ENCODE measurements at places on chromosomes 3 and 15. TPM values are rescaled to one million over a fixed set of nuclear protein-coding genes. Genes with fewer than 3 reads are reported as not detected.
A peak's percentile ranks its signal among the peaks of the same experiment; 100 is the strongest.

ACTRT3 gene
- 0.42 TPM for polyA plus RNA-seq

DNA sequence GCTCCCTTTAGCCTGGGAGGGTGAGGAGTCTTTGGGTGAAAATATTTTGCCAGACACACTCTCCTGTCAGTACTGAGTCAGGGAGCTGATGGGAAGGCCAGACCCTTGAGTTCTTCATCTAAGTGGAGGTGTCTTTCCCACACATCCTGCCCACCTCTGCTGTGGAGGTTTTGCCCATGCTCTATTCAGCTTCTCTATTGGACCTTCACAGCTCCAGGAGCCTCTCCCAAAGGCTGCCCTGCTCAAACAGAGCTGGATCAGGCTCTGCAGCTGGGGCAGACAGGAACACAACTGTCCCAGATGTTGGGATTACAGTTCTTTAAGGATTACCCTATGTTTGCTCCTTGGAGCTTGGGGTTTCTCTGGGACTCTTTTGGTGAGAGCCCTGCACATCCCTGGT lies 77.9 kb downstream of the SPSB4 start:
- H3K4me3 ChIP-seq, result no peak overlapping the region
- H3K36me3 ChIP-seq, result no peaks in the 10 kb centered on the region
- H3K27me3 ChIP-seq, result peaks cover 18% of the 10 kb centered on the region
- no peak overlapping the region for H3K27ac ChIP-seq

GRCh38 chr15:34349769-34350168 lies 6.7 kb downstream of the NUTM1 start:
- peaks cover 3% of the 10 kb centered on the region for H3K36me3 ChIP-seq
- no peak overlapping the region for H3K27ac ChIP-seq
- no peak overlapping the region for H3K4me3 ChIP-seq
- no peak for DNase-seq

TIMP4 gene
- not detected for polyA plus RNA-seq

DNA sequence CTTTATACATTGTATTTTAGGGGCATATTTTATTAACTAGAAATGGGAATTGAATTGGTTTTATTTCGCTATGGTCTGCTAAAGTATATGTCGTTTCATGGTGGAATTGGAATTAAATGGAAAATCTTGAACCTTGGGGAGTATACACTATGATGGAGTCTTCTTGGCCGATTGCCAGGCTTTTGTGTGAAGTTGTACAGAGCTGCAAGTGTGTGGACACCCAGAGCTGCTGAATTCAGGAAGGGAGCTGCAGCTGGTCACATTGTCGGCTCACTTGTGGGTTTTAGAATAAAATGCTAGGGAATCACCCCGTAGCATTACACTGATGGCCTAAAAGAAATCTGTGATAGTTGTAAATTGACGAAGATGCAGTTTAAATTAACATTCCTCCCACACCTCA lies 35.1 kb downstream of the USP3 start:
- no peak overlapping the region for H3K27ac ChIP-seq
- no peak overlapping the region for H3K4me3 ChIP-seq
- H3K36me3 ChIP-seq, result peaks cover 7% of the 10 kb centered on the region
- DNase-seq, result no peak
- H3K27me3 ChIP-seq, result no peaks in the 10 kb centered on the region
- peaks cover 35% of the 10 kb centered on the region for H3K4me1 ChIP-seq

DNA sequence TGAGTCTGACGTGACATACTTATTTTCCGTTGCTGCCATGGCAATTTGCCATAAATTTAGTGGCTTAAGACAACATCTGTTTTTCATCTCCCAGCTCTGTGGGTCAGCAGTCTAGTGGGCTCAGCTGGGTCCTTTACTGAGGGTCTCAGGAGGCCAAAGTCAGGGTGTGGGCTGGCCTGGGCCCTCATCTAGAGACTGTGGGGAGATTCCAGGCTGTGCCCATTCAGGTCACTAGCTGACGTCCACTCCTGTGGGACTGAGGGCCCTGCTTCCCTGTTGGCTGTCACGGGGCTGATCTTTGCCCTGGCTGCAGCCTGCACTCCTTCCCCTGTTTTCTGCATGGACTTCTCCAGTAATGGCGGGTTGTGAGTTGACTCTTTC lies 19.1 kb downstream of the FGD5 start:
- H3K36me3 ChIP-seq, result no peaks in the 10 kb centered on the region
- no peak overlapping the region for H3K27ac ChIP-seq
- H3K4me1 ChIP-seq, result no peaks in the 10 kb centered on the region
- H3K27me3 ChIP-seq, result peaks cover 9% of the 10 kb centered on the region
- no peak overlapping the region for H3K4me3 ChIP-seq
- DNase-seq, result no peak

CLDN18 gene
- polyA plus RNA-seq, result not detected

ZBTB38 gene
- 68.1 TPM for polyA plus RNA-seq

DNA sequence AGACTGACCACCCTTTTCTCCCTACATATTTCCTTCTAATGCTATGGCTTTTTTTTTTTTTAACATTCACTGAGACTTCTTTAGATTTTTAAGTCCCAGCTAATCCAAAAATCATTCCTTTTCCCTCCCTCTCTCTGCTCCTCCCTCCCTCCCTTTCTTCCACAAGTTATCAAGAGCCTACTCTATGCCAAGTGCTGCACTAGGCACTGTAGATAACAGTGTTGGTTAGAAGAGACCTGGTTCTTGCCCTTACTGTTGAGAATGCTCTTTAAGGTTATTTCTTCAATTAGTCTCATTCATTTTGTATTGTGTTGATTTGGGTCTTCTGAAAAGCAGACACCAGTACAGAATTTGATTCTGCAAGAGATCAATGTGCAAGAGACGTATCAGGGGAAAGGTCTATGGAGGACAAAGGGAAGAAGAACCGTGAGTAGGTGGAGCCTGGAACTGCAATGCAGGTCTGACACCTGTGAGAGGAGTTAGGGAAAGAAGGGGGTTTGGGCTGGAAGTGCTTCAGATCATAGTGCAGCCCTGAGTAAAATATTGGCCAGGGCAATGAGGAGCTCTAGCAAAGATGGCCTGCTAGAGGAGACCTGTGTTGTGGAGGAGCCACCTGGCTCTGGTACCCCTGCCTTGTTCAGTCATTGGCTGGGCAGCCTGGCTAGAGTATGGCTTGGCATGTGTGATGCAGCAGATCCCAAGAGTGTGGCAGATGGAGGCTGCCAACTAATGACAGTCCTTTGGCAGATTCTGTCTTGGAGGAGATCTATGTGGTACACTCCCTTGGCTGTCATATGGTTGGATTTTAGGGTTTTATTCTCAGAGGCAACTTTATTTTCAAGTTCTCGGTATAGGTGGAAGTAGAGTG lies 9.7 kb upstream of the PCOLCE2 start:
- no peak overlapping the region for H3K4me3 ChIP-seq
- H3K36me3 ChIP-seq, result no peaks in the 10 kb centered on the region
- H3K27me3 ChIP-seq, result peaks cover 4% of the 10 kb centered on the region
- H3K4me1 ChIP-seq, result no peaks in the 10 kb centered on the region

- DNase-seq, result no peak
- no peaks in the 10 kb centered on the region for H3K27me3 ChIP-seq
- no peak overlapping the region for H3K4me3 ChIP-seq
- H3K36me3 ChIP-seq, result peaks cover 20% of the 10 kb centered on the region
Observed at GRCh38 chr3:66236281-66236680, 15.5 kb downstream of the SLC25A26 start.

- H3K4me3 ChIP-seq, result no peak overlapping the region
- no peak for DNase-seq
- peaks cover 11% of the 10 kb centered on the region for H3K4me1 ChIP-seq
- no peaks in the 10 kb centered on the region for H3K36me3 ChIP-seq
- no peak overlapping the region for H3K27ac ChIP-seq
Observed at GRCh38 chr3:46082849-46083248, 55.6 kb upstream of the XCR1 start.

DNA sequence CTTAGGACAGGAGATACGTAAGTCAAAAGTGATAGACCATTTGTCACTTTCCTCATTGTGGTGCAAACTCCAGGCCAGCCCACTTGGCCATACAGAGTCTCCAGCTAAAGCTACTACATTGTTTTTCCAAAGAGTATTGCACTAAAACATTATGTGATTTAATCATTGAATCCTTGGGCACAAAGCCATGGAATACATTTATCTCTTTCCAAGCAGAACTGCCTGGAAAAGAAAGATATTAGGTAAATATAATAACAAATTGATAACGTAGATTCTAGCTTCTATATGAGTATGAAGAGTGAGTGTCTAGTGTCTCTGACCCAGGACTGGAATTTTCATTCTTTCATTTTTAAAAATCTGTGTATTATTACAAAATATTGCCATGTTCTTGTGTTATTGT lies 863.7 kb upstream of the SEMA6D start:
- H3K27ac ChIP-seq, result no peak overlapping the region
- H3K4me3 ChIP-seq, result no peak overlapping the region
- no peaks in the 10 kb centered on the region for H3K36me3 ChIP-seq
- no peak for DNase-seq
- H3K4me1 ChIP-seq, result no peaks in the 10 kb centered on the region

GOLGA6L7 gene
- polyA plus RNA-seq, result not detected

DNA sequence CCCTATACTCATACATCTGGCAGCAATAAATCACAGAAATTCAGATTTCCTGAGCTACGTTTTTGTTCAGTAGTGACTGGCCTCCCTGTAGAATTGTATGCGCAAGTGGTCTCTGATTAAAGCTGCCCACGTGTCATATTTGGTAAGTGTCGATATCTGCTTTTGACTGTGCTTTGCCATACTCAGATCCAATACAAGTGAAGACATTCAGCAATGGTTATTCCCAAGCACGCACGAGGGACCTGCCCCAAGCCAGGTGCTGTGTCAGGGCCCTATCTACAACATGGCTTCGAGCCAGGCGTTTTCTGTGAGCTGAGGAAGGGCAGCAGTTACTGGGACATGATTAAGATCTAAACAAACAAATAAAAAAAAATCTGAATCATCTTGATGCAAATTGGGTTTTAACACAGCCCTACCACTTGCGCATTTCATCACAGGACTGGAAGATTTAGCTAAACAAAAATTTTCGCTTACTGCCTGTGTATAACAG lies 47.2 kb upstream of the ICE2 start:
- peak overlapping the region; percentile 93 for H3K27ac ChIP-seq
- no peaks in the 10 kb centered on the region for H3K27me3 ChIP-seq
- H3K36me3 ChIP-seq, result peaks cover 4% of the 10 kb centered on the region
- peak overlapping the region; percentile 43 for H3K4me3 ChIP-seq

DNA sequence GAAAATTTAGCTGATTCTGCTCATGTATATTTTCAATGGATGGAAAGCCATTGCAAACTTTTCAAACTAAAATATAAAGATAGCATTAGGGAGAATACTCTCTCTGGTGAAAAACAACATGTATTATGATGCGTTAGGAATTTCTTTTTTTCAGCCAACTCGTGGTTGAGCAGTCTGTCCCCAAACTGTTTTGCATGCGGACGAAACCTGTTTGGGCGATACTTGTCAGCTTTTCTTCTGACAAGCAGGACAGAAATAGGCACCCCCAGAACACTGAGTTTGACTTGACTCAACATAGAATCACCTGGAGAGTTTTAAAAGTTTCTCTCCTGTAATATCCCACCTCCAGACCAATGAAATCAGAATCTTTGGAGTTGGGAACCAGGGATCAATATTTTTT lies 417.5 kb upstream of the TPRG1 start:
- H3K36me3 ChIP-seq, result no peaks in the 10 kb centered on the region
- no peaks in the 10 kb centered on the region for H3K27me3 ChIP-seq
- no peak overlapping the region for H3K4me3 ChIP-seq

ITGA11 gene
- not detected for polyA plus RNA-seq

- peaks cover 40% of the 10 kb centered on the region for H3K4me1 ChIP-seq
- H3K27ac ChIP-seq, result no peak overlapping the region
- peaks cover 7% of the 10 kb centered on the region for H3K36me3 ChIP-seq
- peaks cover 2% of the 10 kb centered on the region for H3K27me3 ChIP-seq
Observed at GRCh38 chr3:40243056-40243455, 66.5 kb upstream of the EIF1B start.

CFAP20DC gene
- not detected for polyA plus RNA-seq

FAM43A gene
- polyA plus RNA-seq, result 28.5 TPM

DNA sequence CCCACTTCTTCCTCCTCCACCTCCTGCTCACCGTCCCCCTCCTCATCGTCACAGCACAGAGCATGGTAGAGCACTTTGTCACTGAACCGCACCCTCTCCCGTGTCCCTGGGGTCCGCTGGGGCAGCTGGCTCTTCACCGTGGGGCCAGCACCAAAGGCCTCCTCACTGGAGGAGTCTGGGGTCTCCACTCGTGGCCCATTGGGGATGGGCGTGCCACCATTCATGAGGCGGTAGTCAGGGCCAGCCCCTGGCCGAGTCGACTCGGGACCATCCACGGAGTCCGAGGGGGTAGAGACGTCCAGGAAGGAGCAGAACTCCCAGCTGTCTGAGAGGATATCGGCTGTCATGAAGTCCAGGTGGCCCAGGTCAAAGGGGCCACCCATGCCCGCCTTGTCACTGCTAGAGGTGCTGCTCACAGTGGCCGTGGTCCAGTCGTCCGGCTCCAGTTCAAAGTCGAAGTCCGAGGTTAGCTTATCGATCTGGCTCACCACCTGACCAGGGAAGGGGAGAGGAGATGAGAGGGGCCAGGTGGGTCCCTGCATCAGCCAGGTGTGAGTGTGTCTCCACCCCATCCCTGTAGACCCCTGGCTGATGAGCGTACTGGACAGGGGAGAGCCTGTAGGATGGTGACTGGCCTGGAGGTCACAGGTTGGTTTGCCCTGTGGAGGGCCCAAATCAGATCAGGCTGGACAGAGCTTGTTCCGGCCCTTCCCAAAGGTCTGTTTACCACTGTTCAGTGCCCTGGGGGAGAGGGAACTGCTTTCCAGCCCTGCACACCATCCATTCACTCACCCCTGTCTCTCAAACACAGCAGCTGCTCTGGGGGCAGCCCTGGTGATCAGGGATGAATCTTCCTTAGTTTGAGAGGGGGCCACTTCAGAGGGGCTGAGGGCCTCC lies 12.8 kb downstream of the INSYN1 start:
- H3K27ac ChIP-seq, result no peak overlapping the region
- no peaks in the 10 kb centered on the region for H3K4me1 ChIP-seq
- no peak for DNase-seq
- no peak overlapping the region for H3K4me3 ChIP-seq
- no peaks in the 10 kb centered on the region for H3K36me3 ChIP-seq

GRCh38 chr3:36557021-36557707 lies 176.9 kb downstream of the STAC start:
- H3K27ac ChIP-seq, result no peak overlapping the region
- H3K4me3 ChIP-seq, result no peak overlapping the region
- no peaks in the 10 kb centered on the region for H3K36me3 ChIP-seq
- H3K27me3 ChIP-seq, result peaks cover 1% of the 10 kb centered on the region
- H3K4me1 ChIP-seq, result no peaks in the 10 kb centered on the region

KLF15 gene
- not detected for polyA plus RNA-seq

GRCh38 chr3:57948781-57949242 lies 59.4 kb upstream of the FLNB start:
- no peak overlapping the region for H3K4me3 ChIP-seq
- no peaks in the 10 kb centered on the region for H3K36me3 ChIP-seq
- no peak overlapping the region for H3K27ac ChIP-seq

TARS3 gene
- 6.6 TPM for polyA plus RNA-seq

ACP3 gene
- 1.4 TPM for polyA plus RNA-seq
